ENCODE measurements at places on chromosomes 2 and 18.

- no peak for DNase-seq
These were observed 31.4 kb downstream of the RAB31 start for GRCh38 chr18:9739516-9739915.

DNA sequence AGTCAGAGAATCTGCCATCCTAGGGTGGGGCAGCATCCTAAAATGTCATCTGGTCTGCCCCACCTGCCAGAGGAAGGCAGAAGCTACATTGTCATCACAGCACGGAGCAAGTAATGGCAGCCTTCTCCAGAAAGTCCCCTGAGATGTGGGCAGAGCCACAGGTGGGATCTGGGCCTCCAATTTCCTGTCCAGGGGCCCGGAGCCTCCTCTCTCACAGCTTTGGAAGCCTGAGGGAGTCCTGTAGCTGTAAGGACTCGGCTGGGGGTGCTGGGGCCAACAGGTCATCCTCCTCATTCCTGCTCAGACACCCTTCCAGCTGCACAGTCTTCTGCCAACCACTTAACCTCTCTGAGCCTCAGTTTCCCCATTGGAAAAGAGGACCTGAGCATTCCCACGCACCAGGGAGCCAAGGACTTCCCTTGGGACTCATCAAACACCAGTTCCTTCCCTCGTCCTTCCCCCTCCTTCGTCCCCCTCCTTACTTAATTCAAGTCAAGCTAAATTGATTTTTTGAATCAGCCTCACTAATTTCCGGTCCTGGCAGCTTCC, 48.6 kb upstream of the ID2 start:
- no peak for DNase-seq

DNA sequence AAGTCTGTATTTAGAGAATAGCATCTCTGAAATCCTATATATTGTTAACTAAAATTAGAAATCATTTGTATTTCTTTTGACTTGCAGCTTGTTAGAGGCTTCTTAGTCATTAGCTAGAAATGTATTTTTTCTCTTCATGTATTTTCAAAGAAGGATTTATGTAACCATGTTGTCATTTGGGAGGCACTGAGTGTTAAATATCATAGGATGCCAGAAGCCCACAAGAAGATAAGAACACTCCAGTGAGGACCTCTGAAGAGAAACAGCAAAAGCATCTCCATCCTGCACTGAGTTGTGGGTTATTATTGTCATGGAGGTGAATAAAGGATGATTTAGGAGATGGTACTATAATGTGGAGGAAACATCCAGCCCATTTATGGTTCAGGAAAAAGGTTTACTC, 93.5 kb downstream of the UBE2E3 start:
- DNase-seq = no peak

GRCh38 chr18:58716060-58716756, 44.9 kb downstream of the MALT1 start:
- no peak for DNase-seq

GRCh38 chr2:69253611-69254301, 133.3 kb downstream of the GFPT1 start:
- DNase-seq = no peak

DNA sequence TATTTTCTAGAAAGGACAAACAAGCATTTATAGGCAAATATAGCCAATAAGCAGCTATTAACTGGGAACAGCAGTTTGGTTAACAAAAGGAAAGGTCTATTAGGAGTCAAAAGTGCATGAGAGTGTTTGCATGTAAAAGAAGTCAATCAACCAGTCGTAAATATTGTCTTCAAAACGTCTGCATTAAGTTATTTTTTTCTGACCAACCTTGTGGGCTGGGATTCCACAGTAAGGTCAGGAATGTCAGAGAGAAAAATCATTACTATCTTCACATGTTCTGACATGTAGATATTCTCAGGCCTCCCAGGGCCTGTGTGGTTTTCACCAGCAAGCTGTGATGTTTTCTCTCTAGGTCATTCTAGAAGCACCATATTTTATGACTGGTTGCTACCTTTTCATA, 922.5 kb downstream of the SUCLG1 start:
- no peak for DNase-seq

GRCh38 chr2:181660181-181660580, 3.3 kb upstream of the CERKL start:
- no peak for DNase-seq

DNA sequence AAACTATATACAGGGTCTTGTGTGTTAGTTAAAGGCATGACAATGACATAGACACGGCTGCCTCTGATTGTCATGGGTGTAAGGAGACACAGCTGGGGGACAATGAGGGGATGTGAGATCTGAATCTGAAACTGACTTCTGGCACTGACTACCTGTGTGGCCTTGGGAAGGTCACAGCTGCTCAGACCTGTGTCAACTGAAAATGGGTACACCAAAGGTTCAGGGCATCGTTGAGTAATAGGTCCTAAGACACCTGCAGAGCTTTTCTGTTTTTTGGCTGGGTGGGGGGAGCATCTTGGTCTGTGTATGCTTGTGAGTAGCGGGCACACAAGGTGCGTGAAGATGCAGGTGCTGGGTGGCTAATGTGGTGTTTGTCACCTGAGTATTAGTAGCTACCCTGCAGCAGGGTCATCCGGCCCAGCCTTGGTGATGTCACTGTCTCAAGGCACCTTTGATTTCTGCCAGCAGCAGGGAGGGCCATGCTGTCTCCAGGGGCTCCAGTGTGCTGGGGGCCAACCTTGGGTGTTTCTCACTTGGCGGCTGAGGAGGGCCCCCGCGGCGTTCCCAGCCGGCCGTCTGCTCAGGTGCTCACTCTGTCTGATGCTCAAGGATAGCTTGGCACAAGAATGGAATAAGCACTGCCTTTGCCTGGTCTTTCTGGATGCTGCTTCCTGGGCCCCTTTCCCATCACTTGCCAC, 53.1 kb upstream of the HS6ST1 start:
- DNase-seq = peak; percentile 29

DNA sequence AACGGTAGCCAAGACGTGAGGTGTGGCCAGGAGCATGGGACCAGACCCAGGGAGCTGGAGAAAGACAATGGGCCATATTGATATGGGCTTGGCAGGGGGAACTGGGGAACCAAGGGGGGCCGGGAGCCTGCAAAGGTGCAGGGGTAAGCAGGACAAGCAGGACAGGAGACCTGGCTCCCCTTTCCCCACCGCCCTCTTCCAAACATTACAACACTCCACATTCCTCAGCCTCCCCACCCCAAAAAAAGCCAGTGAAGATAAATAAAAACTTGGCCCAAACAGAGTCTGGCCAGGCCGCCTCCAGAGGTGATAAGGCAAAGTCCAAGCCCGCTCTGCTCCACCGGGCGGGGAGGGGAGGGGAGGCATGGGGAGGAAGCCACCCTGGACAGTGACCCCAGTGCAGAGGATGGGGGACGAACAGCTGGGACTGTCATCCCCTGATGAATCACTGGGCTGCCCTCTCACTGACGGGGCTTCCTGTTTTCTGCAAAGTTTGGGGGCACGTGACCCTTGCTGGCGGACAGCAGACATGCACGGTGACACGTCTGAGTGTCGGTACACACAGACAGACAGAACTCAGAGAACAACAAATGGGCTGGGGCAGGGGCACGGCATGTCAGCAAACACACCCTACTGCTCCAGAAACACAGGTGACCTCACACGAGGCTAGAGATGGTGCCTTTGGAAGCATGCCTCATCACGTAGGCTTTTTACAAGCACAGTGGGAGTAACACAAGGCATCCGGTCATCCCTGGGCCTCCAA, 100.2 kb downstream of the TNS1 start:
- peak; percentile 66 for DNase-seq

DNA sequence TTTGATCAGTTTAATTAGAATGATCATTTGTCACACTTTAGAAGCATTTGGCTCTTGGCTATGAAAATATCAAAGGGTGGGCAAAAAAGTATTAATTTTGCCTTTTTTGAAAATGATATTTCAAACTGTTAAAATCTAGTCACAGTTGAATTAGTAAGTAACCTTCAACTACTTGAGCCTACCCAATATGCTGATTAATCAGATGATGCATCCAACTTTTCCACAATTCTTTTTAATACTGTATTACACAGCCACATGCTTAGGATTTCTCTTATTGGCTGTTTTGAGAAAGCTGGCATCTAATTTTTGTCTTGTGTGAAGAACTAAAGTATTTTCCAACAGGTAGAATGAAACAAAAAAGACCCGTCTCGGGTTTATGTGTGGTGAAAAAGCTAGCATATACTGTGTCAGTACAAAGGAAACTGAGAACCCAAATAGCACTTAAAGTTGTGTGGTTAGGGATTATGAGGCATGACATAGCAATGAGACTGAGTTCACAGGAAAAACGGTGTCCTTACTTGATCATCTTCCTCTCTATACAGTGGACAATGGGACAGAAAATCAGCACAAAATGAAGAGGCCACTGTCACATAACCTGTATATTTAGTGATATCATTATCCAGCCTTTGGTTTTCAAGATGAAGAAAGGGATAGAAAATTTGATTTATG, 11.7 kb downstream of the OSBPL6 start:
- no peak for DNase-seq

- no peak for DNase-seq
These were observed 80.5 kb downstream of the DTNB start for GRCh38 chr2:25592766-25593292.

DNA sequence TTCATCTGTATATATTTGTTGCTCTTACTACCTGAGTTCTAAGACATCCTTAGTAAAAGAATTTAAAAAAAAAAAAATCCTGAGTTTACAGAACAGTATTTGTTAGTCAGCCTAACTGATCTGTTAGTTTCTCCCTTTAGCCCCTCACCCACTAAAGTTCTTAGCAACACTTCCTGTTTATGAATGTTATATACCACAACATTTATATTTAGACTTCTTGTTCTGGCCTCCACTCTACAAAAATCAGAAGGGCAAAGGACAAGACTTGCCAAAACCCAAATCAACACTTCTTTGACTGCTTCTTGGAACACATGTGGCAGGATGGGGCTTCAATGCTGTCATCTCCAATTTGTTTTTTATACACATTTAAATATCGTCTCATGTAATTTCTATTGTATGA, 71.1 kb downstream of the MGAT5 start:
- no peak for DNase-seq

DNA sequence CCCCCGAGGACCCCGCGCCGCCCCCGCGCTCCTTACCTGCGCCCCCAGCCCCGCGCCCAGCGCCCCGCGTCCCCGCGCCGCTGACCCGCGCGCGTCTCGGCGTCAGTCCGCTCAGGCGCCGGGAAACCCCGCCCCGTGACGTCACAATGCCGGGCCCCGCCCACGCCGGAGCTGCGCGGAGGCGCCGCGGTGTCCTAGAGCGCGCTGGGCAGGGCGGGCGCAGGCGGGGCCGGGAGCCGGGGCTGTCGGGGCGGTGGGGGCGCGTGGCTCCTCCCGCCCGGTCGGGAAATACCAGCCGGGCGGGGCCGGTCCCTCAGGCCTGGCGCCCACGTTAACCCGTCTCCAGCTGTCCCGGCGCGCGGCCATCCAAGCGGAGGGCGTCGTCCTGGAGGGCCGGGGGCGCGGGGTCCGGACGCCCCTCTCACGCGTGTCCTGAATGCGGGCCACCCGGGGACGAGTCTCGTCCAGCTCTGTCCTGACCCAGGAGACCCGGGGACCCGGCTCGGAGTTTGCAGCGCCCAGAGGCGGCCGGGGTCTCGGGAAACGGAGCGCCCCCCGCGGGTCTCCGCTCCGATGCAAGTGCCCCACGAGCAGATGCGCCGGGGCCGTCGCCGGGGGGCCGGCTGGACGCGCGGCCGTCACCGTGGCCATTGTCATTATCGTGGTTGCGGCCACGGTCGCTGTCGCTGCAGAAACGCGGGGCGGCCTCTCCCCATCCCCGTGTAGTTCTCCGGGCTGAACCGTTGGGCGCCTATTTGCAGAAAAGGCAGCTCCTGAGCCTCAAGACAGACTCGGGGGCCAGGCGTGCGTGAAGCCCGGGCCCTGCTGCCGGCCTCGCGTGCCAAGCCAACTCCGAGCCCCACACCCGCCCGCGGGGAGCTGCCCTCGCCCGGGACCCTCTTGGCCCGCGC, at the start of gene SLC66A2:
Gene SLC66A2, minus strand, starts transcription at position 109 of the 911 bp plus-strand sequence. CDS start 727 bp downstream, outside the sequence.
- peak; percentile 94 for DNase-seq
